T-helper 2 cell (primary cell): ENCODE measurements at places on chromosomes 7 and 10.
A peak's percentile ranks its signal among the peaks of the same experiment; 100 is the strongest.

- no peak for DNase-seq
Measured at GRCh38 chr10:130686689-130687300, 550.6 kb downstream of the GLRX3 start.

DNA sequence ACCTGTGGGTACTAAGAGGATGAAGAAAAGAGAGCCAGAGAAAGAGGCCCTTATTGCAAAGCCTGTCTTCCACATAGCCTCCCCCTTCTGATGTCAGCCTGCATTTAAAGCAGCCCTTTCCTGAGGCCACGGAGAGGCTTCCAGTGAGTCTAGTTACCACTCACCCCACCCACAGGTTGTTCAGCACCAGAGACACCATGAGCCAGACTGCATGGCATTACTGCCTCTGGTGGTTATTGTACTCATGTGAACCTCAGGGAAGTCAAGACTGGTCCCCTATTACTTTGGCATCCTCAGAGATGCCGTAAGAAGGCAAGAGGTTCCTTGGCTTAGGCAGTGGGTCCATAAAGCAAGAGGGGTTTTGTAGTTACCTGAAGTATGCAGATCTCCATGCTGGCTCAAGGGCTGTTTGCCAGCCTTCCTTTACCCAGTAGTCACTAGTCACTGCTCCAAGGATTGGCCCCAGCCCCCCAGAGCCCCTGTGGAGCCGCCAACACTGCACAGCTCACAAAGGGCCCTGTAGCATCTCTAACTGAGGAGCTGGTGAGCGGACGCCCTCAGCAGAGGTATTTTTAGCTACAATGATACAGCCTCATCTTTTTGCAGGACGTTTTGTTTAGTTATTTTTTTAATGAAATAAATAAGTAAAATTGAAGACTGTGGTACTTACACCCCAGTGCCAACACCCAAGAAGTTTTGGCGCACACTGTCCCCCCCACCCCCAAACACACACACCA is 20.7 kb downstream of the LRRC4 start:
- DNase-seq: peak; percentile 17

DNA sequence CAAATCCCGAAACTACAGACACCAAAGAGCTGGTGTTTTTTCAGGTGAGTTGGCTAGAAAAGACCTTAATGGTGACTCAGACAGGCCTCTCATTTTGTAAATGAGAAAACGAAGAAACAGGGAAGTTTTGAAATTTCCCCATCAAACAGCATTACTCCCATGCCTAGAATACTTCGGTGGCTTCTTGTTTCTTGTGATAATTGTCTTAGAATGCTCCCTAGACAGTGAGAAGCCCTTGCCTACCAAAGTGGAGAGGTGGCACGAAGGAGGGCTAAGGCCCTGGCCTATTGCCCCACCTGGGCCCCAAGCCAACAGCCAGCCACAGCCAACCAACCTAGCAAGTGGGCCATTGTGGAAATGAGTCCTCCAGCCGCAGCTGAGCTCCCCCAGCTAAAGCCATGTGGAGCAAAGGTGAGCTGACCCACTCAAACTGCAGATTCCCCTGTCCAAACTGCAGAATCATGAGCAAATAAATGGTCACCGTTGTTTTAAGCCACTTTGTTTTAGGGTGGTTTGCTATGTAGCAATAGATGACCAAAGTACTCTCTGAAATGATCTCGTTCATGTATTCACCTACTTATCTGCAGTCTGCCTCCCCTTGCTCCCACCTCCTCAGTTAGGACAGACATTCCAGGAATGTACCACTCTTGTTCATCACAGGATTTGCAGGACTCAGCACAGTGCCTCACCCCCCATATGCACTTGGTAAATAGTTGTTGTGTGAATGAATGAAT is 97.7 kb upstream of the FGFR2 start:
- DNase-seq: no peak

DNA sequence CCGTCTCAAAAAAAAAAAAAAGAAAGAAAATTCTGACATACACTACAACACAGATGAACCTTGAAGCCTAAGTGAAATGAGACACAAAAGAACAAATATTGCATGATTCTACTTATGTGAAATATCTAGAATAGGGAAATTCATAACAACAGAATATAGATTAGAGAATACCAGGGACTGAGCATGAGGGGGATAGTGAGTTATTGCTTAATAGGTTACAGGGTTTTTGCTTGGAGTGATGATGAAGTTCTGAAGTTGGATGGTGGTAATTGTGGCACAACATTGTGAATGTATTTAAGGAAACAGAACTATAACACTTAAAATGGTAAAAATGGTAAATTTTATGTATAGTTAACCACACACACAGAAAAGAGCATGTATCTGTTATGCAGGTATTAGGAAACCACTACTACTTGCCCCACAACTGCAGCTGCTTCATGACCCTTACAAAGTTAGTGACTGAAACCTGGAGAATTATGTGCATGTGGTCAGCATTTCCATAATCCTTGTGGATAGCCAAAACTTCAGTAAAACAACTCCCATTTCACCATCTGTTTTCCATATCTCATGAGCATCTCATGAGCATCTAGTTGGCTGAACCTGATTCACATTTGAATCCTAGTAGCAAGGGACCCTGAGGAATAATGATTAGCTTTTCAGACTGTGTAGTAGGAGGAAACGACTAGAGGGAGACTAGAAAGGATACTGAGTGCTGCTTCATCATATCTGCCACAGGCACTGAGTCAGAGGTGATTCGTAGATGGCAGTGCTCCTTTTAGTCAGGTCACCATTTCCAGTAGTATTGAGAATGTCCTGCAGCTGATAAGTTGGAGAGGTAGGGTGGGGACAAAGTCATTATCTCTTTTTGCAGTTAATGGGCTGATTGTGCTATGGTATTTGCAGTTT is 26.3 kb downstream of the SAMD8 start:
- DNase-seq: no peak

- DNase-seq: no peak
Measured at GRCh38 chr7:37297546-37297945, 151.1 kb downstream of the ELMO1 start.

GRCh38 chr10:22712956-22713852 is 1.2 kb downstream of the PIP4K2A start:
- DNase-seq: peak; percentile 9

DNA sequence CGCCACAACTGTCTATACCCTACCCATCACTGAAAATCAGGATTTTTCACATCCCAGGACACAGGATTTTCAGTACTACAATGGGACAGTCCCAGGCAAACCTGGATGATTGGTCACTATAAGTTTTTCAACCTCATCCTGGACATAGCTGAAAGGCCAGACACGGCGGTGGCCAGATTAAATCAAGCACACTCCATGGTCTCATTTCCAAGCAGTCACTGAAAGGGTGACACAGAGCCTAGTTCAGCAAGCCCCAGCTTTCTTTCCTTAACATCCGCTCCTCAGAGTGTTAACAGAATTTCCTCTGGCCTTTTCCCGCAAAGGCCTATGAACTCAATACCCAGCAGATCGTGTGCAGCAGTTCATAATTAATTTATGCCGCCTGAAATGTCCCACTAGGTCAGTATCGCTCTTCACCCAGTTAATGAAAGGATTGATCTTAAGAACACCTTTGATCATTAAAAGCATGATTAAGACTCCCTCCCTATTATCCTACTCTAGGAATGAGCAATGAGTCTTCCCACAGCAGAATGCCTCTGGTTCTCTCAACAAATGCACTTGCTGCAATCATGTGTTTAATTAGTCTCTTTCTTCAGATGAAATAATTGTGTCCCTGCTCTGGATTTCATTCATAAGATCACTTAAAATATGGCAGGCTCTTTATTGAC is 104.0 kb upstream of the NANOS1 start:
- no peak for DNase-seq

DNA sequence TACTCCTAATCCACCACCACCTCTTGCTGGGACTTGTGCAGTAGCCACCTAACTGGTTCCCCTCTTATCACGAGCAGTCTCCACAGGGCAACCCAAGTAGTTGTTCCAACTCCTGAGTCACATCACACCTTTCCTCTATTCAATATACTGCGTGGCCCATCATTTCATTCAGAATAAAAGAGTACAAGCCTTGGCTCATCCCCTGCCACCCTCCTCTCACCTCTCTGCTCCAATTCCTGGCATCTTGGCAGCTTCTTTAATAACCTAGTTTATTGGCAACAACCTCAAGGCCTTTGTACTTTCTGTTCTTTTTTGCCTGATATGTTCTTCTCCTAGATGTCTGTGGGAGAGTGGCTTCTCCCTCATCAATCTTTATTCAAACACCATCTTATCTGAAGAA is 199.4 kb downstream of the KIAA1217 start:
- DNase-seq: no peak

DNA sequence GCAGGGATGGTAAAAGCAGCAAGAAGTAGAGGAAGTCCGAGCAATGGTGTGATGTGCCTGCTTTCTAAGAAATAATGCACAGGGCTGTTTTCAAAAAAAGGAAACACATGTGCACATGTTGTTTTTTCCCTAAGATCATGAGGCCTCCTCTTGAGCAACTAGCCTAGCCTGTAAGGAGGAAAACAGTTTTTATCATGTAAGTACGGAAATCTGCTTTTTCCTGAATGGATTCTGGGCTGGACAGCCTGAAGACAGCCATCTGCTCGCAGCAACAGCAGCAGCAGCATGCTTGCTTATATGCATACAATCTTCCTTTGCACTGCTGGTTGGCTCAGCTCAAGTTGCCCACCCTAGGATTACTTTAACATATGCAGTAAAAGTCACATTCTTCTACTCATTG is 87.1 kb downstream of the HIBADH start:
- DNase-seq: no peak

DNA sequence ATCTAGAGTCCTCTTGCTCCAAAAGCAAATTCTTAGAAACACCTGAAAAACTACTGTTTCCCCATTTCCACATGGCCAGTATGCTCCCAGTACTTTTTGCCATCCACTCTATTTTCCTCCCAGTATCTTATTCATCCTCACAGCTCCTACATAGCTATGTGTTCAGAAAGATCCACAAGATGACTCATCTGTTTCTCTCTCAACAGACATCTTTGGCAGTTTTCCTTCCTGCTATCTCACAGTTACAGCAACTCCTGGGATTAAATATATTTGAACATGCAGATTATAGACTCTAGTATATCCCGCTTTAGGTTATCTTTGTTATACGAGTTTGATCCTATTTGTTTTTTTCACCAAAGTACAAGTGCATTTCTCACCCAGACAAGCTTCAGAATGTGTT is 675.6 kb upstream of the POT1 start:
- no peak for DNase-seq

- DNase-seq: no peak
Measured at GRCh38 chr7:134783294-134784069, 4.0 kb downstream of the CALD1 start.

GRCh38 chr7:937856-938484 is 16.5 kb downstream of the ADAP1 start:
- no peak for DNase-seq

DNA sequence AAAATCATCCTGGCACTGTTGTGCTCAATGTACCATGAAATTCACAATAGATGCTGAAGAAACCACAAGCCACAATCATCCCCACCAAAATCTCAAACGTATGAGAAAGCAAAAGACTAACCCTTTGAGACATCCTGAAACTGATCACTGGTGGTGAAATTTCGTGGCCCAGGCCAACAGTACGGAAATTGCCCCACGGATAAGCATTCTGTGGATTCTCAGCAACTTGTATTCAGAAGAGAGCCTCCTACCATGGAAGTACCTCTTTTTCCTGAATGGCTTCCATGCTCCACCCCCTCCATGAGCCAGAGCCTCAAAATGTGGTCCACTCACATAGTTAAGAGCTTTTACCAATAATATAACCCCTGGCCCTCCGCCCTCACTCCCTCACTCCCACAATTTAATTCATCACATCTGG is 163.9 kb upstream of the AUTS2 start:
- DNase-seq: no peak

- DNase-seq: no peak
Measured at GRCh38 chr7:18792871-18793595, 297.5 kb downstream of the HDAC9 start.

GRCh38 chr7:150831851-150832250 is 20.5 kb upstream of the AOC1 start:
- no peak for DNase-seq

- DNase-seq: no peak
Measured at GRCh38 chr10:120610791-120611190, 153.8 kb downstream of the PLPP4 start.

- no peak for DNase-seq
Measured at GRCh38 chr10:110399106-110399964, 94.6 kb upstream of the SMNDC1 start.

- no peak for DNase-seq
Measured at GRCh38 chr7:102138676-102139075, 148.0 kb upstream of the SH2B2 start.

GRCh38 chr7:98137826-98138151 is 31.1 kb downstream of the LMTK2 start:
- DNase-seq: no peak

- no peak for DNase-seq
Measured at GRCh38 chr7:85328456-85328998, 141.7 kb upstream of the SEMA3D start.

DNA sequence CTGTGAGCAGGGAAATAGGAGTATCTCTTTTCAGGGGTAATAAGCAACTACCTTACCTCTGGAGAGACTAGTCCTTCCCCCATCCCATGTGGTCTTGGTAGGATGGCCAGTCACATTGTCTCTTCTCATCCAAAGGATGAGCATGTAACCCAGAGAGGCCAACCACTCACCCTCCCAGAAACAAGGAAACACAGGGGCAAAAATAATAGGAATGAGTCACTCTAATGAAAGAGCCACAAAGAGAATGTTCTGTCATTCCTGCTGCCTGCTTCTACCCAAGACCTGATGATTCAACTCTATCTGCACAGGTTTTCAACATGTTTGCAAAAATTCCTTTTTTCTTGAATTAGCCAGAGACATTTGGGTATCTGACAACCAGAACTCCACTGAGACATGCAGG is 99.3 kb upstream of the NFE2L3 start:
- no peak for DNase-seq
